ENCODE measurements at places on chromosomes 1 and 21.

DNA sequence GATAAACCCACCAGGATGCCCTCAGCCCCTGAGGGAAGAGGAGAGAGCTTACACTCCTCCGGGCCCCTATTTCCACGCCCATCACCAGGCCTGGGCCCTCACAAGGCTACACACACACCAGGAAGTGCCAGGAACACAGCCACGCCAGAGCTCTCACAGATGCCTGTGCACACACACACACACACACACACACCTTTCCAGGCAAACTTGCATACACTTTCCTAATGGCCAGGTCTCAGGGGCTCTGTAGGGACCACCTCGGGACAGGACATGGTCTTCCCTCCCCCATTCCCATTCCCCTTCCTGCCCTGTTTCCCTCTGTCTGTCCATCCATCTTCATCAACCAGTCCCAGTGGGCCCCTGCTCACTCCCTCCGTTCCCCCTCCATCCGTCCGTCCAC lies 9.7 kb upstream of the EPHA2 start:
- no peak for DNase-seq

GRCh38 chr1:200043336-200043668 lies 15.8 kb downstream of the NR5A2 start:
- no peak for DNase-seq

GRCh38 chr1:180027949-180028445 lies 73.4 kb downstream of the CEP350 start:
- no peak for DNase-seq

DNA sequence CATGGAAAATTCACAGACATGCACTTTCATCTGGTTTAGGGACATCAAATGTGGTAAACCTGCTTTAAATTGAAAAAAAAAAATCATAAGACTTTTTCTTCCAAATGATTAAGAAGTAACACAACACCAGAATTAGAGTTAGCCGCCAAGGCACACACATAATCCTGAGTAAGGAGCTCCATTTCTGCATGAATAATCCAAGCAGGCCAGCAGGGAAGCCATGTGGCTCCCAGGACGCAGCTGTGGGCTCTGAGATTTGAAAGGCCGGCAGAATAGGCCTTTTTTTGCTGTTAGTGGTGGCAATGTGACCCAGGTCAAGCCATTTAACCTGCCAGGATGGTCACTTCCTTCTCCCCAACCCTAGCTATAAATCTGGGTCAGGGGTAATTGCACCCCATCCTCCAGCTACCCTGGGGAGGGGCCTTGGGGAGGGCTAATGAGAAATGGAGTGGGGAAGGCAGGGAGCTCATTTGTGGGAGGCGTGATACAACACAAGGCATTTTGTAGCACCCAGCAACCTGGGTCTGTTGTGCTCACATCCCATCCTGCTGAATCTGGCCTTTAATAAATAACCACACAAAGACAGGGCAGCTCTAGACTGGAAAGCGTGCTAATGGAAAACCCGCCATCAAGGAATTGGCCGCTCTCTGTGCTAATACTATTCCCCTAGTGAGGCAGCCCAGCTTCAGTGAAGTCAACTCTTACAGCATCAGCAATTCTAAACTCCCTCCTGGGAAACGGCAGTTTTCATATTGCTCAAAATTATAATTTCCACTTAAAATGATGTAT lies 178.5 kb downstream of the RHOU start:
- DNase-seq, result no peak

GRCh38 chr1:228141226-228142044 lies 1.4 kb downstream of the GUK1 start:
- DNase-seq, result peak; percentile 90

DNA sequence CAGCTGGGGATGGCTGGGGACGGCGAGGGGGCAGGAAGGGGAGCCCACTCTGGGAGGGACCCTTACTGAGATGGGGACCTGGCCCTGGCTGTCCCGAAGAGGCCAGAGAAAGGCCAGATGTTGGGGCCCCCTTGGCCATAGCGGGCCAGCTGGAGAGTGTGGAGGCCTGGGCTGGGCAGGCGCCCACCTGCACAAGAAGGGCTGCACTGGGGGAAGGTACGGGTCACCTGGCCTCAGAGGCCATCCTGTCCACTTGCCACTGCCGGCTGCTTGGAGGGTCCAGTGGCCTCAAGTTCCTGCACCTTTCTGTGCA lies 5.0 kb upstream of the PLCH2 start:
- no peak for DNase-seq

DNA sequence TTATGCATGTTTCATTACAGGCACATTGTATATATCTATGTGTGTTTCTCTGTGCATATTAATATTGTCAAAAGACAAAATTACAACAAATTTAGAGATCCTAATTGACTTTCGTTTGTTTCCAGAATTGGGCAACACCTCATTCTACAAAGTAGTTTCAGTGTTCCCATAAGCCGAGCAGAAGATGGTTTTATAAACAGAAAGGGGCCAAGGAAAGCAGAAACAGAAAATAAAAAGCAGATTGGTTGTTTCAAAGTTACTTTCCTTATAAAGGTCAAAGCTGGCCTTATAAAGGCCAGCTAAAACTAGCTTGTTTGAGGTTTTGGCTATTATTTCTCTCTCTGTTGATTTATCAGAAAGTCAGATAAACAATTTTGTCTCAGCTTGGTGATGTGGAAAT lies 116.2 kb upstream of the FGGY start:
- no peak for DNase-seq

DNA sequence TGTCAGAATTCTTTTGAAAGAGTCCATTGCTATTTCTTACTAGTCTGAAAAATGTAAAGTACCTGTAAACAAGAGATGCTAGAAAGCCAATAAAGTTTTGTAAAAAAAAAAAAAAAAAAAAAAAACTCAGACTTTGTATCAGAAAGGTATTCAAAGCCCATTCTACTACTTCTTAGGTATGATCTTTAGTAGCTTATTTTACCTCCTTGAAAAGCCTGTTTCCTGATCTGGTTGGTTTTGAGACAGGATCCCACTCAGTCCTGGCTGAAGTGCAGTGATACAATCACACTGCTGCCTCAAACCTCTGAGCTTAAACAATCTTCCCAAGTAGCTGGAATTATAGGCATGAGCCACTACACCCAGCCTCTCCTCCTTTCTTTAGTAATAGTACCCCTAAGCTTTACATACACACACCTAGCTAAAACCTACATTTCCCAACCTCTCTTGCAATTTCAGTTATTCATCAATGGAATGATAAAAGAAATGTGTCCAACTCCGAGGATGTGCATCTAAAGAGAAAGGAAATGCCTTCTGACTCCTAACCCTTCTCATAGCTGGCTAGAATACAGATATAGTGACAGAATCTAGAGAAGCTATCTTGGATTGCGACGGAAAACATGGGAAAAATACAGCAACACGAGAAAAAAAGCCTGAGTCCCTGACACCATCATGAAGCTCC lies 30.6 kb downstream of the EPS15 start:
- no peak for DNase-seq

DNA sequence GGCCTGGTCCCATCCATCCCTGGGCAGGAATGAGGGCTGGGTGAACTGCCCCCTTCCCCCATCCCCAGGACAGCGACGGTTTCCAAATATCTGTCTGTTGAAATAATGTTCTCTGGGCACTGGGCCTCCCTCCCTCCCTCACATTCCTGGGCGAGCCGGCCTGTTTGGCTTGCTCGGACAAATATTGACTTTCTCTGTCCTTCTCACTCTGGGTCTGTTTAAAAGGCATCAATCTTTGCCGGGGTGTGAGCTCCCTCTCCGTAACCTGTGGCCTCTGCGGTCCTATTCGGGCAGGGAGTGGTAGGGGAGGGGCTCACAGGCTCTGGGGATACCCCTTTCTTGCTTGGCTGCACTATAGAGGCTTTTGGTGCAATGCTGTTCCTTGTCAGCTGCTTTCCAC lies 40.2 kb downstream of the FOXD2 start:
- DNase-seq, result no peak

DNA sequence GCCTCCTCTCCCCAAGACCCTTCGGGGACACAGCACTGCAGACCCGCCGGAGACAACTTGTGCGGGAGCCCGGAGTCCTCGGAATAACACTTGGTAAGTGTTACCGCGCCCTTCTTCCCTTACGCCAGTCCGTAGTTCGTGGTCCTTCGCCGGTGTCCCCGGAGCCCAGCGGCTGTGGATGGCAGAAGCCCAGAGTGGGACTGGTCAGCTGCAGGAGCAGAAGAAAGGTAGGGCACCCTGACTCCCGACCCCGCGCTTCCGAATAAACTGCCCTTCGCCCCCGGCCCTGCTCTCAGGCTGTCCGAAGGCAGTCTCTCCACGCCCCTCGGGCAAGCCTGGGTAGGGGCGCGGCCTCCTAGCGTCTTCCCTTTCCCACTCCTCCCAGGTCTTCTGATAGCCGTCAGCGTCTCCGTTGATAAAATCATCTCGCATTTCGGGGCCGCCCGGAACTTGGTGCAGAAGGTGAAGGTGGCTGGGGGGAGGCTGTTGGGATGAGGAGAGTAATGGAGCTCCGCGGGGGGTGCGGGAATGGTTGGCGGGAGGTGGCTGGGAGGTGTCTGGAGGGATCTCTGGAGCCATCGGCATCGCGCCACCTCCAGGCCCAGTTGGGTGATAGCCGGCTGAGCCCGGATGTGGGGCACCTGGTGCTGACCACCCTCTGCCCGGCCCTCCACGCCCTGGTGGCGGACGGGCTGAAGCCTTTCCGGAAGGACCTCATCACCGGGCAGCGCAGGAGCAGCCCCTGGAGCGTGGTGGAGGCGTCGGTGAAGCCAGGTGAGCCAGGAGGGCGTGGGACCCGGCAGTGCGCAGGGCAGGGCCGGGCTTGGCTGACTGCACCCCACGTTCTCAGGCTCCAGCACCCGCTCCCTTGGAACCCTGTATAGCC lies 4.3 kb downstream of the RUSC1 start:
- DNase-seq, result no peak

DNA sequence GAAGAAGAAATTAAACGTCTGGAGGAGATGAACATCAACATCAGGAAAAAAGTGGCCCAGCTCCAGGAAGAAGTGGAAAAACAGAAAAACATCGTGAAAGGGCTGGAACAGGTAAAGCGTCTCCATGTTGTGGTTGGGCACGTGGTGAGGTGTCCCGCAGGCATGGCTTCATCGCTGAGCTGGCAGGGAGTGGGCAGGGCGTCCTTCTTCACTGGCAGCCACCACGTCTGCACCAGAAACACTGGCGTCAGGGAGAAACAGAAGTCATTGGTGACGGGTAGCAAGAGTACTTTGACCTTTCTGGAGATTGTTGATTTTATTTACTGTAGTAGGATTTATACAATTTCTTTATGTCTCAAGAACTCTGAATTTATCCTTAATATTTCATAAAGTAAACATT lies 59.0 kb upstream of the DIP2A start:
- DNase-seq, result peak; percentile 46

Measured in chondrocyte (in vitro differentiated cells).